Activated CD4-positive, alpha-beta T cell treated with anti-CD3 and anti-CD28 coated beads for 1 hour (primary cell): ENCODE measurements at places on chromosomes 5 and 9.

- no peak for DNase-seq
These were observed 420.2 kb downstream of the RAB3C start for GRCh38 chr5:59003124-59003523.

GRCh38 chr9:2086116-2086515, 71.0 kb downstream of the SMARCA2 start:
- DNase-seq: no peak

- no peak for DNase-seq
These were observed 129.0 kb downstream of the MUSK start for GRCh38 chr9:110797611-110798010.

GRCh38 chr5:179923436-179923835, 15.7 kb upstream of the TBC1D9B start:
- DNase-seq: no peak

GRCh38 chr5:54093081-54093492, 217.3 kb downstream of the ARL15 start:
- no peak for DNase-seq

GRCh38 chr5:142176255-142176654, 67.7 kb downstream of the NDFIP1 start:
- DNase-seq: no peak

DNA sequence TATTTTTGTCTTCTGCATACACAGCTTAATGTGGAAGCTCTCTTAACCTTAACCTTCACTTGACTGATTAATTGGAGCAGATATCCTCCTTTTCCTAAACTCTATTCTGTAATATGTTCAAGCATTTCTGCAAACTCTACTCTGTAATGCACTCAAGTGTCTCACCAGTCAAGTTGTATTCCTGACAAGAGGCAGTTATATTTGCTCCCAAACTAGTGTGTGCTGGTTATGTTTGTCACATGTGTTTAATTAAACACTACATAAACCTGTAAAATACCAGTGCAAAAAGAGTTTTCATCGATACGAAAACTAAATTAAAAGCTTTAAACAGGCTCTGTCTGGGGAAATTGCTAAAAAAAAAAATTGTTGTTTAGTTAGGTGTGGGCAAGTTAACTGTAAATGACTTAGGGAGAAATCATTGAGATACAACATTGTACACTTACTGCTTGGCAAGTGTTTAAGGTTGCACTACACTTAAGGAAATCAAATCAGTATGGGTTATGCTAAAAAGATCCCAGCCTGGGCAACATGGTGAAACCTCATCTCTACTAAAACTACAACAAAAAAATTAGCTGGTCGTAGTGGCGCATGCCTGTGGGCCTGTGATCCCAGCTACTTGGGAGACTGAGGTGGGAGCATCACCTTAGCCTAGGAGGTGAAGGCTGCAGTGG, 6.7 kb downstream of the FAF2 start:
- DNase-seq: no peak

DNA sequence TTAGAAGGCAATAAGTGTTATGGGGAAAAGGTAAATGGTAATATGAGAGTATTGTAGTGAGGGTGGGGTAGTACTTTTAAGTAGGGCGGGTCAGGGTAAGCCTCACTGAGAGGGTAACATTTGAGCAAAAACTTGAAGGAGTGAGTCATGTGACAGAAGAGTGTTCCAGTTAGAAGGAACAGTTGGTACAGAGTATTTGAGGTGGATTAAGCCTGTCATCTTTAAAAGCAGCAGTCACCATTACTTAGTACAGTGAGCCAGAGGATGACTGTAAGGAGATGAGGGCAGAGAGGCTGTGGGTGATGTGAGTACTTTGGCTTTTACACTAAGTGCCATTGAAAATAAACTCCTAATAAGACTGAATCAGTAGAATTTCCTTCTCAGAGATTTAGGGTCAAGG, 54.8 kb downstream of the UBAP1 start:
- DNase-seq: no peak

DNA sequence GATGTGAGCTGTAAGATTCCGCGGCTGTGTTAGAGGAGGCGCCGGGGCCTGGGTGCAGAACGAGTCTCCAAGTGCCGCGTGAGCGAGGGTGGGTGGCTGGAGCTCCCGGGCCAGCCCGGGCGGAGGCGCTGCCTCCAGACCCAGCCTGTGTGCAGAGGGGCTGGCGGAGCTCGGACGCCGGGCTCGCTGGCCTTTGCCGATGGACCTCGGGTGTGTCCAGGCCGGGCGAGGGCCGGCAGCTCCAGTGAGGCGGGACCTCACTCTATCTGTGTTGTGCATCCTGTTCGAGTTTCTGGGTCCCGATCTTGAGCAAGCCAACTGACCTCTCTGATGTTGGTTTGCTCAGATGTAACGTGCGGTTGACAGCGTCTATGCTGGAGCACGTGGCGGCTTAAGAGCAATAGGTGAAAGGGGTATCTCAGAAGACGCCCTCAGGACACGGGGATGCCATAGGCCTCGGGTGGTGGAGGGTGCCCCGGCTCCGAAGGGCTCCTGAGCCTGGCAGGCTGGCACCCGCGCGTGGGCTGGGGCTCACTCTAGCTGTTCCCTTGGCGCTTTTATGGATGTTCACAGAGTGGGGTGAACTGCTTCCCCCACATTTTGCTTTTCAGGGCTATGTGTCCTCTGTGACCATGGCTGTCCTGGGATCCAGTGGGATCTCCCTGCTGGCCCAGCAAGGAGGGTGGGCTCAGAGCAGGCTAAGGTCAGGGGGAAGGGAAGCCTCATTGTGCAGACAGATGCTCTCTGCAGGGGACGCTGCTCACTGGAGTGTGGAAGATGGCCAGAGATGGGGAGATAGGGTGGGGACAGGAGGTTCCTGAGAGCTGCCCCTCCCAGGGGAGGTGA, 69.8 kb downstream of the MRPL36 start:
- peak; percentile 1 for DNase-seq

- no peak for DNase-seq
These were observed 11.7 kb upstream of the CFAP157 start for GRCh38 chr9:127694890-127695720.

GRCh38 chr5:151680944-151681427, 5.7 kb downstream of the SPARC start:
- no peak for DNase-seq

DNA sequence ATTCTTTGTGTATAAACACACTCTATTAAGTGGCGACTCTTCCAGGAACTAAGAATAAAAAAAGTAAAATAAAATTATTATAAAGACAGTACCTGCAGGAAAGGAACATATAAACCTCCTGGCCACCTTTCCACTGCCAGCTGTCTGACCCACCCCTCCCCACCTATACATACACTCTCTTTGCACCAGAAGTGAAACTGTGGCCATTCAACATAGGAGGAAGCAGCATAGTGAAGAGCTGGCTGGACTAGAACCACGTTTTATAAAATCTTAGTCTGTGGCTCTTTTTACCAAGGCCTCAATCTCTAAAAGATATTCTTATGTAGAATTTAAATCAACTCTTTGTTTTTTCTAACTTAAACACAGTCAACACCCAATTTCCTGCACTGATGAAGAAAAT, 289.6 kb downstream of the GABRB2 start:
- DNase-seq: no peak

DNA sequence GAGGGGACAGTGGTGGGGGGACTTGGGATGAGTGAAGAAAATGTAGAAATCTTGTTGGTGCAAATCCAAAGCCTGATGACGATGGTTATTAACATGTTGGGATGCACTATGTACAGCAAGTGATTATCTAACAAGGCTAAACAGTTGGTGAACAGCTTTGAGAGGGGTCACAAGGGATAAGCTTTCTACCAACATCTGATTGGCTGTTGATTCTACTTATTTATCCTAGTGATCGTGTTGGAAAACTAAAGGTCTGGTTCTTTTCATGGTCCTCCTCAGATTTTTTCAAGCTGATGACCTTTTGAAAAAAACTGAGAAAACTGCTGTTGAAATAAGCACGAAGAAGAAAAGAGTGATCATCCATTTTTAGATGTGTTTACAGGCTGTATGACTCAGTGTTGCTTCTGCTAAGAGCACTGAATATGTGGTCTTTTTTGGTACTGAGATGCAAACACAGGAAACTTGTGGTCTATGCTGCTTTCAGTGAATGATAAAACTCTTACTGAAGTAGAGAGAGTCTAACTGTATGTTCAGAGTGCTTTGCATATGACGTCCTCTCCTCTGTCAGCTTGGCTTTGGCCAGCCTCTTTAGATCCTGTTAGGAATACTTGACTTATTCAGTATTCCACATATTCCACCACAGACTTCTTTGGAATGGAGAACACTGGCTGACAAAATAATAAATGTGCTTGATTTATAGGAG, 174.8 kb downstream of the SLF1 start:
- DNase-seq: no peak

DNA sequence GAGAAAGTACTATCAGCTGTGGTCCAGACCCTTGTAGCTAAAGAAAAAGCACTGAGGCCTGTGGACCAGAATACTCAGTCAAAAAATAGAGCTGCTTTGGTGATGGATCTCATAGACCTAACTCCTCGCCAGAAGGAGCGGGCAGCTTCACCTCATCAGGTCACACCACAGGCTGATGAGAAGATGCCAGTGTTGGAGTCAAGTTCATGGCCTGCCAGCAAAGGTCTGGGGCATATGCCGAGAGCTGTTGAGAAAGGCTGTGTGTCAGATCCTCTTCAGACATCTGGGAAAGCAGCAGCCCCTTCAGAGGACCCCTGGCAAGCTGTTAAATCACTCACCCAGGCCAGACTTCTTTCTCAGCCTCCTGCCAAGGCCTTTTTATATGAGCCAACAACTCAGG, 8.9 kb downstream of the RAB24 start:
- no peak for DNase-seq
